AML-193 (cell line): ENCODE measurements at places on chromosomes 1 and 21.

DNA sequence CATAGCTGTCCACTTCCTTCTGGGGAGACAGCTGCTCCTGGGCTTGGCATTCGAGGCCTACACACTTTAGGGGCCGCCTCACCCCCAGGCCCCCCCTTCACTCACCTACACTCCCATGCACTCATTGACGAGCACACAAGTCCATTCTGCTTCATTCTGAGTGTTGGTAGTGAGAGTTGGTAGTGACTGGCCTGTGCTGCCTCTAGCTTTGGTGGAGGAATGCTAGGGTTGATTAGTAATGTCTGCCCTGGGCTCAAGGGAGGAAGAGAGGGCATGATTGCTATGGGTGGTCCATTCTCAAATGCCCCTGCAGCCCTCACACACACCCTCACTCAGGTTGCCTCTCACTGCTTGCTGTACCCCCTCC, 30.4 kb downstream of the TRIM11 start:
- DNase-seq, result no peak

GRCh38 chr1:65254320-65255034, 54.9 kb upstream of the DNAJC6 start:
- peak; percentile 65 for DNase-seq

DNA sequence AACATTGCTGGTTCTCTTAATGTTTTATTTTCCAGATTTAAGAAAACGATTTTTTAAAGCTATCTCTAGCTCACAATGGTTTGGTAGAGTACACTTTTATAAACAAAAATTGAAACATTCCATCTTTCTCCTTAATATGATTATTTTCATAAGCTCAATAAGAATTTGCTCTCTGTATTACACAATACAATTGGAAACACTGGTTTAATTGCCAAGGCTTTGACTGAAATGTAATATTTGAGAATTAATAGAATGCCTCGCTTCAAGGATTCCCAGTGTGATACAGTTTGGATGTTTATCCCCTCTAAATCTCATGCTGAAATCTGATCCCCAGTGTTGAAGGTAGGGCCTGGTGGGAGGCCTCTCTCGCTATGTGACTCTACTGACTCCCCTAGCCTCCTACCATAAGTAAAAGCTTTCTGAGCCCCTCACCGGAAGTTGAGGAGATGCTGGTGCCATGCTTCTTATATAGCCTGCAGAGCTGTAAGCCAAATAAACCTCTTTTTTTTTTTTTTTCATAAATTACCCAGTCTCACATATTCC, 67.4 kb downstream of the DDAH1 start:
- no peak for DNase-seq

- no peak for DNase-seq
Observed at GRCh38 chr1:7331926-7332535, 439.1 kb upstream of the VAMP3 start.

GRCh38 chr1:9294910-9295636, 2.4 kb downstream of the SPSB1 start:
- DNase-seq, result no peak

DNA sequence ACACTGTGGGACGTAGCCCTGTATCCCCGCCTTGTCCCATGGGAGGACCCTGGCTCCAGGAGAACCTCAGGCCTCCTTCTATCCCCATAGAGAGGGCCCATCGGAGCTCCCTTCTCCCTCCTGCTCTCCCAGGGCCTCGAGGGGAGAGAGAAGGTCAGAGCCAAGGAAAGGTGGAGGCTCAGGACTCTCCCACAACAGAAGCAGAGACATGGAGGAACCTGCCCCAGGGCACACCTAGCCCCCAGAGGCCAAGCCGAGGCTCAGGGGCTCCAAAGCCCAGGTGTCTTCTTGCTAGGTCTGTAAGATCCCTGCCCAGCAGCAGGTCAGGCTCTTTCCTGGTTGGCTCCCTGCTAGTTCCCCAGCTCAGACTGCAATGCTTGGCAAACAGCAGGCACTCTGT, 34.4 kb upstream of the ARF1 start:
- DNase-seq, result no peak

GRCh38 chr1:21706151-21706835, 37.1 kb upstream of the RAP1GAP start:
- peak; percentile 45 for DNase-seq

- no peak for DNase-seq
Observed at GRCh38 chr1:18204575-18204974, 97.0 kb downstream of the IGSF21 start.

DNA sequence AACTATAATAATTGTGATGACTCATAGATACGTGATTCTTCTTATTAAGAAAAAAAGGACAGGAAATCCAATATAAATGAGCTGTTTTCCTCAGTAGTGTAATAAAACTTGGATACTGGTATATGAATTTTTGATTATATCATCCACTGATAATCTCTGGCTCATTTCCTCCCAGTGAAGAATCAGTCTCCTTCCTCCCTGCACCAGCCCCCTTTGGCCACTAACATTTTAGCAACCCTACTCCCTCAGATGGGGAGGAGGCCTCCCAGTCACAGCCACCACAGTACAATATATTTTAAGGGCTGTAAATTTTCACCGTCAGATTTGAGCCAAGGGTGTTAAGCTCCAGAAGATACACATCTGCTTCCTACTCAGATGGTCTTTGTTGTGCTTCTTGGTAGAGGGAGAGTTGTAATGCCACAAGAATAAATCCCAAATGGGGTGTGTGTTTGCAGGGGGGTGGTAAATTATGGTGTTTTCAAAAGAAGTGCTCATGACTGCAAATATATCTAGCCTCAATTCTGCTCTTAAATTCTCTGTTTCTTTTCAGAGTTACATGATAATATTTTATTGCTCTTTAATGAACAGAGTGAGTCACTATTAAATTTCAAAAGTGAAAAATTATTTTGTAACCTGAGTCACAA, 153.5 kb downstream of the HLX start:
- DNase-seq, result no peak

- DNase-seq, result no peak
Observed at GRCh38 chr1:239056940-239057339, 329.4 kb upstream of the CHRM3 start.

DNA sequence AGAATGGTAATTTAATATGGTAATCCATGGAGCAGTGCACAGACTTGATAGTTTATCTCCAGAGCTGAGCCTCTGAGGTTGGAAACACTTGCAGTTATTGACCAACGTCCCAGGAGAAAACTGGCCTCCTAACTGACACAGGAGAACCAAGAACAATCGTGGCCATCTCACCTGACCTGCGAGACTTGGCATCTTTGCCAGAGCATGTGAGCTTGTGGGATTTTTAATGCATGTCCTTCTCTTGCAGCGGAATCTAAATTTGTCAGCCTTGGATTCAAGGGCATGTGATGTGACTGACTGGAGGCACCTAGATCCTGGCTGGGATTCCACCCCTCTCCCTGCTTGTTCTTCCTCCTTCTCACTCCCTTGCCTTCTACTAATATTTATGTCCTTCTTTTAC, 27.8 kb upstream of the SLC26A9 start:
- no peak for DNase-seq

- DNase-seq, result no peak
Observed at GRCh38 chr21:40850071-40850470, 3.1 kb upstream of the DSCAM start.
